ENCODE measurements at places on chromosomes 11 and 22. TPM values are rescaled to one million over a fixed set of nuclear protein-coding genes. Genes with fewer than 3 reads are reported as not detected.
A peak's percentile ranks its signal among the peaks of the same experiment; 100 is the strongest.

GRCh38 chr11:12701811-12702592 lies 27.8 kb downstream of the TEAD1 start:
- no peak for DNase-seq

DNA sequence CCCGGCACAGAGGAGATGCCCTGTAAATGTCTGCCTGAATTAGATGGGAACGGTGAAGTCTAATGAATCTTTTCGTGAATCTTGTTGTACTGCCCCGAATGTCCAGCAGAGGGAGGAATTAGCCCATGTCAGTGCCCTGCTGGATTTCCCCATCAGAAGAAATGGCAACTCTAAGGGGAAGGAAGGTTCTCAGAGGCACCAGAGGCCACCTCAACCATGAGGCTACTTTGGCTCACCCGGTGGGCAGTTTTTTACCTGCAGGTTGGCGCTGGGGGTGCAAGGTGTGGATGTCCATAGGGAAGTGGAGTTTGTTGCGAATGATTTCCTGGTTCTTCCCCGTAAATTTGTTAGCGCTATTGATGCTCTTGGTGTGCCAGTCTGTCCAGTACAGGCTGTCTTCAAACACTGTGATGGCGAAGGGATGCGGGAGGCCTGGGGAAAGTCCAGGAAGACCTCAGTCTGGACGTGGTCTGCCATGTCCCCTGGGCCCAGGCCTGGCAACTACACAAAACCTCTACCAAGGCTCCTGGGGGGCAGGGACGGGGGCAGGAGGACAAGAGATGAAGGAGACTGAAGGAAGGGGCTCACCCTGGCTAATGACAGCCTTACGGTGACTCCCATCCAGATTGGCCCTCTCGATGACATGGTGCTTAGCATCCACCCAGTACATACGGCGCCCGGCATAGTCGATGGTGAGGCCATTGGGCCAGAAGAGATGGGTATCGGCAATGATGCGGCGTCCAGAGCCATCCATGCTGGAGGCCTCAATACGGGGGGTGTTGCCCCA lies 28.5 kb downstream of the LRP4 start:
- peak; percentile 74 for DNase-seq

OR52E8 gene
- polyA plus RNA-seq, result not detected

GRCh38 chr11:83255366-83255765 lies 30.8 kb downstream of the CCDC90B start:
- DNase-seq, result no peak

DNA sequence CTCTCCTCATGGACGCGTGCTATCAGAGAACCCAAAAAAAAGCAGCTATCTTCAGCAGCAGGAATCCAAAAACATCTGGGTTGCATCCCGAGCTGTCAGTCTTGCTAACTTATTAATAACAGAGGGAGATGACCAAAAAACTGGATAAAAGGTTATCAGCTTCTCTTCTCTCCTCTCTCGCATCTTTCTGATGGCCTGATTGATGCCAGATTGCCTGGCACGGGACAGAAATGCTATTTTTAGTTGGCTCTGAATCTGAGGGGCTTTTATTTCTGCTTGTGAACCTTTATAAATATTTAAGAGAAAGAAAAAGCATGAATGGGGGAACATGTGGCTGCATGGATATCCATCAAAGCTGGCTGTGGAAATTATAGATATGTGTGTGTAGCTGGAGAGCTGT lies 230.3 kb downstream of the ETS1 start:
- DNase-seq, result no peak

DNA sequence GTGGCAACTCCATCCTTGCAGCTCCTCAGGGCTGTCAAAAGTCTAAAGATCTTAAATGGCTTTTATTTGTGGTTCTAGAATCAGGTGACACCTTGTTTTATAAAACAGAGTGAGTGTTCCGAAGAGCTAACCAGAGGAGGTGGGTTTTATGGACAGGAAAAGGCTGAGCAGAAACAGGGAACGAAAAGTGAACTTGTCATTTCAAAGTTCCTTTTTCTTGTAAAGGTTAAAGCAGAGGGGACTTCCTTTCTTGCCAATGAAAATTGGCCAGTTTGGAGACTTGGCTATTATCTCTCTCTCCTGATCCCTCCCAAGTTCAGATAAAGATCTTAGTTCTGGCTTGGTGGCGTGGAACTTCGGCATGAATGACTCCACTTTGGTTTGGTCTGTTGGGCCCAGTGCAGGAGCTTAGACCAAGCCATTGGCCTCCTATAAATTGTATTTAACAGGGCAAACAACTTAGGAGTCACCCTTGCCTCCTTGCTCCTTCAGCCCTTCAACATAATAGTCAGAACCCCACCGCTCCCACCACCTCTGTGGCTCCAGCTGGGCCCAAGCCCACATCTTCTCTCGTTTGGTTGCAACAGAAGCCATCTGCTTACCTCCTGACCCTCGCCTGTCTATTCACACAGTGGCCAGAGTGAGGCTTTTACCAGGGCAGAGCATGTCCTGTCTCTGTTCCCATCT lies 102.4 kb upstream of the THY1 start:
- no peak for DNase-seq

CWF19L2 gene
- 22.5 TPM for polyA plus RNA-seq

GRCh38 chr11:60938500-60938899 lies 13.5 kb downstream of the SLC15A3 start:
- DNase-seq, result no peak

DNA sequence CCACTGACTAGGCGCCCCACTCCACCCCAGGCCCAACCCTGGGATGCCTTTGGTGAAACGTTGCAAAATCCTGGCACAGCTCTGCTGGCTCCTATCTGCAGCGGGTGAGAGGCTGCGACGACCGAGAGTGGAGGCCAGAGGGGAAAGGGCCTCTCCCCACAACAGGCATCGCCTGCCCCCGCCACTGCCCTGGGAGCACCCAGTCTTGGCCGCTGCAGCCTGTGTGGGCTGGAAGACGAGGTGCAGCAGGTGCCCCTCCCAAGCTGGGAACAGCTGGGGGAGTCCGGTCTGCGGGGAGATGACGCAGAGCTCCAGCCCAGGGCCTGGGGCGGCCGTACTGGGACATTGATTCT lies 4.2 kb upstream of the PIM3 start:
- DNase-seq, result no peak

PPP2R1B gene
- polyA plus RNA-seq, result 23.7 TPM

DNA sequence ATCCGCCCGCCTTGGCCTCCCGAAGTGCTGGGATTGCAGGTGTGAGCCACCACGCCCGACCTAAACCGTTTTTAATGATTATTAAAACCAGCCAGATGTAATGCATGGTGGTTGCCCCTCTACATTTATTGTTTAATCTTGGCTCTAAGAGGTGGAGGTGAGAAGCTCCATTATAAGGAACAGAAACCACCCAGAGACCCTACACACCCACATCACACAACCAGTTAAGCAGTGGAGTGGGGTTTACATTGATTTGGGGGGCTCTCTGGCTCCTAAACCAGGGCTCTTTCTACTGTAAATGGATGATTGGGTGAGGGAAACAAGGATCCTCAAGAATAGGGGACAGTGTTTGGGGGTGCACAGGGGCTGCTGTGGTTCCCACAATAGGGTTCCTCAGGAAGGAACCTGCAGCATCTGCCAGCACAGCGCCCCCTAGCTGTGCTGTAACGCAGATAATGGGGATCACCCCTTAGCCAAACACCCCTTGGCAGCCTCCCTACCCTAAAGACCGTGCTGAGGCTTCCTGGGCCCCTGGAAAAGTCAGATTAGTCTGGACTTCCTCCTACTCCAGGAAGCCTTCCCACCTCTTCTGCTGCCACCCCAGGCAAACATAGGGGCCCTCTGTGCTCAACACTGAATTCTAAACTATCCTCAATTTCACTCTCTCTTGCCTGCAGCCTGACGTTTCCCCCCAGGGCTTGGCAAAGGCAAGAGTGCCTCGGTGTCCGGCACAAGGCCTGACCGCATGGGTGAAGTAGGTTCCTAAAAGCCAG lies 2.4 kb downstream of the MPST start:
- no peak for DNase-seq

GAL3ST1 gene
- polyA plus RNA-seq, result 23.8 TPM

- DNase-seq, result no peak
Measured at GRCh38 chr22:48919851-48920589, 907.7 kb downstream of the BRD1 start.

MUC6 gene
- polyA plus RNA-seq, result 26.8 TPM

GRCh38 chr11:95556342-95557163 lies 233.0 kb downstream of the FAM76B start:
- DNase-seq, result peak; percentile 73

DNA sequence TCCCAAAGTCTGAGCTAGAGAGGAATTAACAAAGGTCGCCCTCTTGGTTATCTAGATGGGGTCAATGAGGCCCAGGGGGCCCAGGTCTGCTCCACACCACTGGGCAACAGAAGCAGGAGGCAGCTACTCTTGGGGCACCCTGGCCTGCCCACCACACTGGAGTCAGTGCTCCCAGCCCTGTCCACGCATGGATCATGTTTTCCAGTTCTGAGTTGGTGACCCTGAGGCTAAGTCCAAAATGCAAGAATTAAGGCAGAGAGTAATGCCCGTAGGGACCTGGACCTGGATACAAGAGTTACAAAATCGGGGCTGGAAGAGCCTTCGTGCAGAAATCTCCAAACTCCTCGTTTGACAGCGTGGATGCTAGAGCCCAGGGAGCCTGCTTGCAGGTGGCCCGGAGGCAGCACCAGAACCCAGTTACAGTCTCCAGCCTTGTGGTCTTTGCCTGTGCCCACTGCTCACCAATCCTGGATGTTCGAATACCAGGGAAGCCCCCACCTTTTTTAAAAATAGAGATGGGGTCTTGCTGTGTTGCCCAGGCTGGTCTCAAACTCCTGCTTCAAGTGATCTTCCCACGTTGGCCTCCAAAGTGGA lies 6.1 kb upstream of the THRSP start:
- no peak for DNase-seq

DNA sequence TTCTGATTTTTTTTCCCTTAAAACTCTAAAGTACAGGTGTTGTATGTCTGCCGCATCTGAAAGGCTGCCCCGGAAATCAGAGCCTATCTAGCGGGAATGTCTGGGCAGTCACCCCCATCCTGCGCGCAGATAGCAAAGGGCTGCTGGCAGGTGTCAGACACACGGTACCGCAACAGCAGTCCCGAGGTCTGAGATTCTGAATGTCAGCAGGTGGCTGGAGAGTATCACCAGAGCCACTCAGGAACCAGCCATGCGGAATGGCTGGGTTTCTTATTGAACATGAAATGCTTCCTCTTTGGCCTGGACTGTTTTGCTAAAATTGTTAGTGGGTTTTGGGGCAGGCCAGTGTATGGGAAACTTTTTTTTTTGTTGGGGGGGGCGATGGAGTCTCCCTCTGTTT lies 53.3 kb downstream of the CERK start:
- no peak for DNase-seq

GRCh38 chr11:59069087-59069486 lies 17.0 kb upstream of the GLYATL1B start:
- no peak for DNase-seq

- no peak for DNase-seq
Measured at GRCh38 chr22:33598821-33599220, 321.5 kb downstream of the LARGE1 start.

SPI1 gene
- polyA plus RNA-seq, result 3.4 TPM

DNA sequence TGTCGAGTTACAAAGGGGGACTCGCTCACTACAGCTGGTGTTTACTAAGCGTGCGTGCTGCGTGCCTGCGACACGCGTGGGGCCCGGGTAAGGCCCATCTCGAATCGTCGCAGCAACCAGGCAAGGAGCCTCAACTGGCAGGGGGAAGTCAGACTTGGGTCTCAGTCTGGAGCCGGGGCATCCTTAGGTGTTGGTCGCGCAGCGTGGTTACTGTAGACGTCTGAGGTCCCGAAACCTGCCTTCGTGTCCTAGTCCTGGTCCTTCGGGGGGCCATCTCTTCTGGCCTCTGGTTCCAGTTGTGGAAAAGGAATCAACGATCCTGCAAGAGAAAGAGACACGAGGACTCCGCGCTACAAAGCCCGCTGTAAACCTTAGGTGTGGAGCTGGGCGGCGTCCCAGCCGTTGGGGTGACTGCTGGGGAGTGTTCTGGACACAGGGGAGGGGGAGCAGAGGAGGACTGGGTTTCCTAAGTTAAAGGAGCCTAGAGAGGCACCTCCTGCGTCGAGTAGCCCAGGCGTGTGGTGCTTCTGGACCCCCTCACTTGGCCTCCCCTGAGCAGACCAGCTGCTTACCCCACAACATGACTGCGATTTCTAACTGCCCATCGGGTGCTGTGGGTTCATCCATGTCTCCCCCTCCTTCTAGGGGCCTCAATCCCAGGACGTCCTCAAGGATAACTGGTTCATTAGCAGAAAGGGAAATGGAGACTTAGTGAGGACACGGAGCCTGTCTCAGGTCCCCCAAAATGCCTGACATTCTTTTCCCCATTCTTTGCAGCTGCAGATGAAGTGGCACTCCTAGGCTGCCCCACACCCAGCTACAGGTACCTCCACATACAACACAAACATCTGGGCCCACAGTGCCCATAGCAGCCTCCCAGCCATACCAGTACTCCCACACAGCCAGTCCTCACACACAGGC lies 4.9 kb upstream of the WNT11 start:
- no peak for DNase-seq

SUSD2 gene
- polyA plus RNA-seq, result 15.1 TPM

- DNase-seq, result no peak
Measured at GRCh38 chr22:45103756-45104155, 60.0 kb upstream of the NUP50 start.

- no peak for DNase-seq
Measured at GRCh38 chr22:49590851-49591445, 236.7 kb downstream of the BRD1 start.

DNA sequence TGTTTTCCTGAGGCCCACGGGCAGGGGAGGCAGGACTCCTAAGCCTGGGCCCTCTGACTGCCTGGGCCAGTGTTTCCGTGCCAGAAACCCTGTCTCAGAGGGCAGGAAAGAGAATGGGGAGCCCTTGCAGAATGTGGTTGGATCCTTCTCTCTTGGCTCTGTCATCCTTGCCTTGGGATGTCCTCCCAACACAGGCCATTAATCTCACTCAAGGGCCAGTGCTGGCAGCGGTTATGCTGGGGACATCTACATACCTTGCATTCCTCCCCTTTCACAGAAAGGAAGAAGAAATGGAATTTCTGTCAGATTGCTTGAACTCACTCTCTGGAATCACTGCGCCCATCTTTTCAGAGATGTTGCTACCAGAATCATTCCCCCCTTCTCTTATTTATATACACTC lies 296.9 kb downstream of the KIRREL3 start:
- no peak for DNase-seq

DNA sequence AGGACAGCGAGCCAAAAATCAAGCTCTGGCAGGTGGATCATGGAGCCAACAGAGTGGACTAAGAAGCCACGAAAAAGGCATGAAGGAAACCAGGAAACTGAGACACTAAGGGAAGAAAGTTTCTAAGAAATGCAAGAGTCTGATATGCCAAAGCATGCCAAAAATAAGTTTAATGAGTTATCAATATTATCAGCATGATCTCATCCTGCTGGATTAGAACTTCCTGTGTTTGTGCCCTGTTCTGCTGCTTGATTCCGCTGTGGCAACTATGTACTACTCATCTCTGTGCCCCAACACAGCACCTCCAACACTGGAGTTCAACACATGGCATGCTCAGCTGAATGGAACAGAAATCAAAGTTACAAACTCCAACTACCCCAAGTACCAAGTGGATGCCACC lies 10.8 kb downstream of the SNX19 start:
- no peak for DNase-seq

DNA sequence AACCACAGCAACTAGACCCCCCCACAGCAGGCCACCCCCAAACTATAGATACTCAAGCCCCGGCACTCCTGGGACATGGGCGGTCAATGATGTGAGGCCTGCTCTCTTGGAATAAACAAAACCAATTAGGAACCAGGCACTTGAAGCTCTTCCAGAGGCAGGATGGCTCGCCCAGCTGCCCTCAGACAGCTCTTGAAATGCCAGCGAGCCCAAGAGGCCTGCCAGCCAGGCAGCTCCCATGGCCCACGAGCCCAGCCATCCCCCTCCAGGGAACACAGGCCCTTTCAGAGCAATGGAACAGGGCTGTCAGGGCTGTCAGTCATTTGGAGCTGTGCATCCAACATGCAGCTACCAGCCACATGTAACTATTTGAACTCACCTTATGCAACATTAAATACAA lies 34.0 kb upstream of the TFIP11 start:
- DNase-seq, result no peak

Measured in left kidney (tissue), 8 donors.